ENCODE measurements at places on chromosomes 3 and 15.

- DNase-seq, result no peak
These were observed 334.1 kb downstream of the RBMS3 start for GRCh38 chr3:29614954-29615353.

DNA sequence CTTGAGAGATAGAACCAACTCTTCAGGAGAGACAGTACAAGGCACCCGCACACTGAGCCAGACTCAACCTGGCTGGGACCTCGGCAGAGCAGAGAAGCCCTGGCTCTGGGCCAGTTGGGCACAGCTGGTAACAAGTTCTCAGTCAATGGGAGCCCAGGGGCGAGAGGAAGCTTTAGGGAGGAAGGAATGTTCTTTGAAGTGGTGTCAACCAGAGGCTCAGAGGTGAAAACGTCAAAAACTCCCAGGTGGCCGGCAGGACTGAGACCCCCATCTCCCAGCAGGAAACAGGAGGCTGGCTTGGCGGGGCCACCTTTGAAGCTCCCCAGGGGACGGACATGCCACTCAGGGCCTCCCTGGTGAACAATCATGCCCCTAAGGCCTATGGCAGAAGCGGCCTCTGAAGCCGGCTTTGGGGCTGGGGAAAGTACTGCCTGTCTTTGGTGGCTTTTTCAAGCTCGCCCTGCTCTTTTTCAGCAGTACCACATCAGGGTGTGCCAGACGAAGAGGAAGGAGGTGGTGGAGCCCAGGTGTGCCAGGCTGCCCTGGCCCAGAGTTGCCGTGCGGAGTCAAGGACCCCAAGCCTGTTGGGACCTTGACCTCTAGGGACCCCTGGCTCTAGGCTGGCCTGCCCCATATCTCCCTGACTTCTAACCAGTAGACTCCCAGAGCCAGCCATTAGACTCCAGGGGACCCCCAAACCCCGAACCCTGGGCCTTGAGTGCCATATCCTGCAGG, 16.7 kb upstream of the TBC1D21 start:
- DNase-seq, result no peak

- no peak for DNase-seq
These were observed 93.1 kb upstream of the RPL32 start for GRCh38 chr3:12934431-12934830.

DNA sequence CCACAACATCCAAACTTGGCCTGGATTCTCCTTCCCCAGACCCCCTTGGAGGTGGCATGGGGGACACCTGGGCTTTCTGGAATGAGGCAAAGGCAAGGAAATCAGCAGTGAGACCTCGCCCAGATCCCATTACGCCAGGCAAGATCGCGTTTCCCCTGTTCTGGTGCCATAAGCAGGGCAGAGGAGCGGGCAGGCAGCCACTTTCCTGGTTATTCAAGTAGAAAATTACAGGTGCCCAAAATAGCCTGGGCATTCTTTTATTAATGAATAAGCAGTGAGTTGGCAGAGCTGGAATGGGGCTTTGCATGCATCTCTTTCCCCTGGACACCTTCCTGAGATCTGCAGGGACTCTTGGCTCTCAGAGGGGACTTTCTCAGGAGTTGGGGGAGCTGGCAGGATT, 31.5 kb upstream of the FAM107A start:
- no peak for DNase-seq

Data from hepatocyte (in vitro differentiated cells).